ENCODE measurements at places on chromosomes 16 and 17. TPM values are rescaled to one million over a fixed set of nuclear protein-coding genes. Genes with fewer than 3 reads are reported as not detected.

SEPTIN12 gene
- total RNA-seq = not detected

- no peaks in the 10 kb centered on the region for H3K36me3 ChIP-seq
- H3K4me3 ChIP-seq = no peak overlapping the region
- no peak overlapping the region for H3K27ac ChIP-seq
- H3K4me1 ChIP-seq = peaks cover 19% of the 10 kb centered on the region
- peak; percentile 38 for DNase-seq
Measured at GRCh38 chr17:55238931-55239297, 25.8 kb upstream of the HLF start.

TP53TG3B gene
- total RNA-seq = not detected

DNA sequence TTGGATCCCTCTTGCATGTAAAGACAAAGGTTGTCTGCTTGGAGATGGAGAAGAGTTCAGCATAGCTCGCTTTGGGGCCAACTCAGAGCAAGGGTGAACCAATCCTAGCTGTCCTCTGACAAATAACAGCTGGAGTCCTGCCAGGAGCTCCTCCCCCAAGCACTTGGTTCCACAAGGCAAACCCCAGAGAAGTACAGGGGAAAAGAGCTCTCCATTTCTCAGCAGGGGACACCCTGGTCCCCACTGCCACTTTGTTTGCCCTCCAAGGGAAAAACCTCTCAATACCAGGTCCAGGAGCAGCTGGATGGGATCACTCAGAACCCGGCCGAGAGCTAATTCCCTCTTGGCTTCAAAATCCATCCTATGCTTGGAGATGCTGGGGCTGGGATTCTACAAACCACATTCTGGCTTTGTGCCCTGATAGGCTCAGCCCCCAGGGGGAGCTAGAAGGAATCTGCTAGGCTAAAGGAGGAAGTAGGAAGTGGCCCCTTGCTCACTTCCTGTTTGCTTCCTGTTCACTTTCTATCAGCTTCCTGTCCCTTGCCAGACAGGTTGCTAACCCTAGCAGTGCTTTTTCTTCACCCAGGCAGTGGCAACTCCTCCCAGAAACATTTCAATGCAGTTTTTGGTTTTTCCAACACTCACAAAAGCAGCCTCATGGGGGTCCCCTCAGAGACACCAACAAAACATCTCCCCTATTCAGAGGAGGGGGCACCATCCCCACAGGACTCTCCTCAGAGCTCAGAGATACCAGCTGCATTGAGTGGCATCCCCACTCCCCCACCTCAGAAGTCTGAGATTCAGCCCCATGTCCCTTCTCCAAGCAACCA, 30.7 kb downstream of the CDRT4 start:
- H3K4me3 ChIP-seq = no peak overlapping the region
- peaks cover 6% of the 10 kb centered on the region for H3K36me3 ChIP-seq
- no peaks in the 10 kb centered on the region for H3K27me3 ChIP-seq
- peak overlapping the region; percentile 66 for H3K27ac ChIP-seq
- H3K4me1 ChIP-seq = peaks cover 19% of the 10 kb centered on the region

GRCh38 chr17:1720856-1721386, 3.6 kb upstream of the WDR81 start:
- no peak overlapping the region for H3K4me3 ChIP-seq
- no peaks in the 10 kb centered on the region for H3K36me3 ChIP-seq
- peak; percentile 55 for DNase-seq
- no peak overlapping the region for H3K27ac ChIP-seq
- peaks cover 26% of the 10 kb centered on the region for H3K4me1 ChIP-seq
- no peaks in the 10 kb centered on the region for H3K27me3 ChIP-seq

GRCh38 chr16:80986557-80986956, 20.1 kb downstream of the CMC2 start:
- no peak overlapping the region for H3K4me3 ChIP-seq
- no peak overlapping the region for H3K27ac ChIP-seq
- H3K27me3 ChIP-seq = no peaks in the 10 kb centered on the region
- H3K36me3 ChIP-seq = no peaks in the 10 kb centered on the region

DNA sequence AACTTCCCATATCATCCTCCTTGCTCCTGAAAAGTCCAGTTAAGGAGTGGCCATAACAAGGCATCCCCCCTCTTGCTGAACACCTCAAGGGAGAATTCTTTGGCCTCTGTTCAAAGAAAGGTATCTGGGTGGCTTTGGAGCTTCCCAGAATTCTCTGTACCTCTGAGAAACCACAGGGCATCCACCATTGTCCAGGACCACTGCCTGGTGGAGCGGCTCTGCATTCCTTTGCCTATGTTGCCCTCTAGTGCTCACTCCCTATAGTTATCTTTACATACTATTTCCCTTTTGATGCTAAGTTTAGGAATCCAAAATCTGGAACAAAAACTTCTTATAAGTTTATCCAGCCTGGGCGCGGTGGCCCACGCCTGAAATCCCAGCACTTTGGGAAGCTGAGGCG, 30.3 kb downstream of the CHD9NB start:
- H3K4me3 ChIP-seq = no peak overlapping the region
- no peak overlapping the region for H3K27ac ChIP-seq
- no peaks in the 10 kb centered on the region for H3K27me3 ChIP-seq
- DNase-seq = peak; percentile 77

KRT31 gene
- total RNA-seq = not detected

VTN gene
- total RNA-seq = 2.5 TPM

NAA60 gene
- 57.7 TPM for total RNA-seq

DNA sequence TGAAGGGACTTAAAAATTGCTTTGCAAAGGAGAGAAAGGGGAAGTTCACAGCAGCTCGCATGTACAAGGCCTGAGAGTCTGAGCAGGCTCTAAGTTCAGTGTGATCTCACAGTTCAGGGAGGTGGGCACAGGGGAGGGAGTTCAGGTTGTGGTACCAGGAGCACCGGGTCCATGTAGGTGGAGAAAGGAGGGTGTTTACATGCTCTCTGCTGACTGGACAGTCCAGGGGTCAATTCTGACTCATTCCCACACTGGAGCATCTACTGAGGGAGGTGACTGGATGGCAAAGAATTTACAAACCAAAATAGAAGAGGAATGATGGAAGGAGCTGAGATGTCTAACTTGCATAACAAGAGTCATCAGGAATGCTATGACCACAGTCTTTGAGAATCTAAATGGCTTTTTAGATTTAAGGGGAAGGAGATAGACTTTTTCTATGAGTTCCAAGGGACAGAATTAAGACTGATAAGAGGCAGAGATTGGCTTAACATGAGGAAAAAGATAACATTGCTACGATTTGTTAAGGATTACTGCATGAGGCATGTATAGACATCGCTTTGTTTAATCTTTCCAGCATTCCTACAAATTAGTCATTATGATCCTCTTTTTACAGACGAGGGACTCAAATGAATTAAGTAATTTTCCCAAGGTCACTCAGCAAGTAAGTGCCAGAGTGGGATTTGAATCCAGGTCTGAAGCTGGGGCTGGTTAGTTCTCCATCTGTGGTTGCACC, 29.9 kb downstream of the MIS12 start:
- H3K4me1 ChIP-seq = peaks cover 4% of the 10 kb centered on the region
- peaks cover 2% of the 10 kb centered on the region for H3K27me3 ChIP-seq
- H3K4me3 ChIP-seq = no peak overlapping the region
- DNase-seq = no peak
- H3K27ac ChIP-seq = no peak overlapping the region

GEMIN4 gene
- total RNA-seq = 16.7 TPM

- H3K36me3 ChIP-seq = no peaks in the 10 kb centered on the region
- DNase-seq = no peak
- H3K4me3 ChIP-seq = no peak overlapping the region
- peaks cover 19% of the 10 kb centered on the region for H3K4me1 ChIP-seq
Measured at GRCh38 chr16:48619979-48620378, 10.0 kb upstream of the N4BP1 start.

LGALS9B gene
- not detected for total RNA-seq

- no peak overlapping the region for H3K4me3 ChIP-seq
- no peaks in the 10 kb centered on the region for H3K36me3 ChIP-seq
- DNase-seq = no peak
- no peak overlapping the region for H3K27ac ChIP-seq
Measured at GRCh38 chr16:86220561-86220960, 289.8 kb upstream of the FOXF1 start.

EXOC3L1 gene
- total RNA-seq = 11.4 TPM

MMP25 gene
- total RNA-seq = 34.9 TPM

- no peak for DNase-seq
- no peaks in the 10 kb centered on the region for H3K4me1 ChIP-seq
- no peak overlapping the region for H3K27ac ChIP-seq
- no peak overlapping the region for H3K4me3 ChIP-seq
Measured at GRCh38 chr16:54245788-54246453, 40.7 kb downstream of the IRX3 start.

DERL2 gene
- 67.8 TPM for total RNA-seq

GRCh38 chr16:11084876-11085485, 140.6 kb downstream of the CLEC16A start:
- H3K27ac ChIP-seq = no peak overlapping the region
- peak; percentile 56 for DNase-seq
- no peaks in the 10 kb centered on the region for H3K4me1 ChIP-seq

- no peaks in the 10 kb centered on the region for H3K27me3 ChIP-seq
- H3K27ac ChIP-seq = peak overlapping the region; percentile 38
- H3K4me3 ChIP-seq = no peak overlapping the region
- peaks cover 9% of the 10 kb centered on the region for H3K4me1 ChIP-seq
- peak; percentile 44 for DNase-seq
Measured at GRCh38 chr16:4679850-4680636, 13.3 kb upstream of the NUDT16L1 start.

IKZF3 gene
- 3.9 TPM for total RNA-seq

DNA sequence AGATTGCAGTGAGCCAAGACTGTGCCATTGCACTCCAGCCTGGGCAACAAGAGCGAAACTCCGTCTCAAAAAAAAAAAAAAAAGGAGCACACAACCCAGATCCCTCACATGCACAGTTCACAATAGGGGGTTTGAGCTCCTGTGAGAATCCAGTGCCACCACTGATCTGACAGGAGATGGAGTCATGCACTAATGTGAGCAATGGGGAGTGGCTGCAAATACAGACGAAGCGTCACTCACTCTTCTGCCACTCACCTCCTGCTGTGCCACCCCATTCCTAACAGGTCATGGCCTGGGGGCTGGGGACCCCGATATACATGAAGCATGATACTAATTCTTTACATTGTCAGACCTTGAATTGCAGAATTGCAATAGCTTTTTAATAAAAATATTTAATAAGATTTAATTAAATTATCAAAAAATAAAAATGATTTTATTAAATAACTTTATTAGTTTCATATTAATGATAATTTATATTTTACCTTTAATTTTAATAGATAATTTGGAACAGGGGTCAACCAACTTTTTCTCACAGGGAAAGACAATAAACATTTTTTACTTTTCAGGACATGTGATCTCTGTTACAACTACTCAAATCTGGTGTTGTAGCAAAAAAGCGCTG, 171.4 kb downstream of the COPRS start:
- H3K4me3 ChIP-seq = no peak overlapping the region
- no peaks in the 10 kb centered on the region for H3K4me1 ChIP-seq
- no peak overlapping the region for H3K27ac ChIP-seq
- peaks cover 2% of the 10 kb centered on the region for H3K27me3 ChIP-seq

ASGR2 gene
- 1.6 TPM for total RNA-seq

DNA sequence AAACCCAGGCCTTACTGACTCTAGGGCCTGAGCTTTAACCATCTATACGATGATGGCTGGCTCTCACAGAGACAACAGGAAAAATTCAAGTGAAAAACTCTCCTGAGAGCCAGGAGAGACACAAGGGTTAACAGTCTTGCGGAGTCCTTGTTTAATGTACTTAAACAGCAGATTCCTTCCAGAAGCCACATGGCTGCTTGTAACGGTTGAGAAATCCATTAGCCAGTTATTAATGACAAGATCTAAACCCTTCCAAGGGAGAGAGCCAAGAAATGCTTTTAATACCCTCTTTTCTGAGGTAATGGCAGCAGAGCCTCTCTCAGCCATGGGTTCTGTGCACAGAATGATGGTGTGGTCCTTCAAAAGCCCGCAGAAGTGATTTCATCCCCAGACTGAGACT, 5.2 kb upstream of the ALDOA start:
- peaks cover 6% of the 10 kb centered on the region for H3K4me1 ChIP-seq
- no peak overlapping the region for H3K4me3 ChIP-seq
- no peaks in the 10 kb centered on the region for H3K27me3 ChIP-seq
- H3K27ac ChIP-seq = no peak overlapping the region
- peak; percentile 55 for DNase-seq

DNA sequence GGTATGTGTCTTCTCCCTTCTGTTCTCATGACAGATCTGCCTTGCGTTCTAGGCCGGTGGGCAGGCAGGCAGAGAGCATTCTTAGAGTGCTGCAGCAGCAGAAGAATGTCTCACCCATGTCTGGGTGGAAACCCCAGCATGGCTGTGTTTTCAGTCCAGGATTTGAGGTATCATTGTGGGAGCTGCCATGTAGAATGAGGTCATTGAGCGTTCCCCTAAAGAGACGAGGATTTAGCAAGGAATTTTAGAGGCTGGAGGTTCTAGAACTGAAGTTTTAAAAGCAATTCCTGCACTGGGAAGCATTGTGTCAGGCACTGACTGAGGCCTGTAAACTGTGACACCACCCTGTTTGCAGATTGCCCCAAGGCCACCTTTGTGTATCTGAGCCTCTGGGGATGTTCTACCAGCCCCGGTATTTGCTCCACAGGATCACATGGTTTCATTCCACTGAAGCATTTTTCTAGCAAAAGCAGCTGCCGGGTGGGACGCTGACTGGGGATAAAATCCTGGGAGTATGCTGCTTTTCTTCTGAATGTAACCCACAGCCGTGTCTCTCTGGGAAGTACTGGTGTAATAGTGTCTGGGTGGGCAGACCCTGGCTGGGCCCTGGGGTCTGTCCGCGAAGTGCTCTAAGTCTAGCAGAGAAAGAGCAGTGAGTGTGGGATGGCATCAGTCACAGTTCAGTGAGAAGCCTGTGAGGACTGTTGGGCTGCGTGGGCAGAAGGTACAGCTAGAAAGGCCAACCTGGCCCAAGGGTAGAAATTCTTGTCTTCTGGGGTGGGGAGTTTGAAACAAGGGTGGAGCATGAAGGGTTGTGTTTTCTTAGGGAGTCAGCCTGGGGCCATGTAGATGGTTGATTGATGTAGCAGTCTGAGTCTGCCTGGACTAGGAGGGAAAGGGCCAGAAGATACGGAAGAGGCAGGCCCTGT, 30.2 kb downstream of the PLCD3 start:
- H3K36me3 ChIP-seq = peaks cover 7% of the 10 kb centered on the region
- H3K27me3 ChIP-seq = no peaks in the 10 kb centered on the region
- no peaks in the 10 kb centered on the region for H3K4me1 ChIP-seq

DNA sequence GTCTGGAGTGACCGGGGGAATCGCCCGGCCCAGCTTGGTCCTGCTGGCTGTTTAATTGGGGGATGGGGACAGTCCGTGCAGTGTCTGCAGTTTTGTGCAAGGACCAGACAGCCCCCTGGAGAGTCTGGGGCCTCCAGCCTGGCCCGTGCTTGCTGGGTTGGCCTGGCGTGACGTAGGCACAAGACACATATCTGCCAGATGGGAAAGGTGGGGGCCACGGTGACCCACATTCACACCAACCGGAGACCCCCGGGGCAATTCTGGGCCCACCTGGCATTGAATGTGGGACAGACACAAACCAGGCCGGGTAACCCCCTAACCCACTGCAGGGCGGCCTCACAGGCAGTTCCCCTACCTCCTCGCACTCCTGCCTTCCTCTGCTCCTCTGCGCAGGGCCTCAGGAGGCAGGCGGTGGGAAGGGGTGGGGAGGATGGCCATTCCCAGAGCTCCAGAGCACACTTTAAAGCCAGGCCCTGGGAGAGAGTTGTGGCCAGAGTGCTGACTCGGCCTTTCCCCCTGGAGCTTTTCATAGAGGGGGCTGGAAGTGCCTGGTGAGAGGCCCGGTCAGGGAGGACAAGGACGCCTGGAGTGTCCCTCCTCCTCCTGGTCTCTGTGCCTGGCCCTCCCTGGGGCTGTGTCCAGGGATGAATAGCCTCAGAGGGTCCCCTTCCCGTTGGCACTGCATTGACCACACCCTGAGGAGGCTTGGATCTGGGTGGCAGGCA, 1.5 kb downstream of the MRC2 start:
- peaks cover 16% of the 10 kb centered on the region for H3K4me1 ChIP-seq
- no peaks in the 10 kb centered on the region for H3K36me3 ChIP-seq
- H3K4me3 ChIP-seq = no peak overlapping the region
- peak; percentile 82 for DNase-seq
- H3K27ac ChIP-seq = no peak overlapping the region
- H3K27me3 ChIP-seq = no peaks in the 10 kb centered on the region
